ENCODE measurements at places on chromosomes 11 and 22.
A peak's percentile ranks its signal among the peaks of the same experiment; 100 is the strongest.

GRCh38 chr22:31491218-31491962 is 1.7 kb upstream of the EIF4ENIF1 start:
- no peak for DNase-seq

- no peak for DNase-seq
Observed at GRCh38 chr11:20707876-20708275, 38.5 kb downstream of the NELL1 start.

DNA sequence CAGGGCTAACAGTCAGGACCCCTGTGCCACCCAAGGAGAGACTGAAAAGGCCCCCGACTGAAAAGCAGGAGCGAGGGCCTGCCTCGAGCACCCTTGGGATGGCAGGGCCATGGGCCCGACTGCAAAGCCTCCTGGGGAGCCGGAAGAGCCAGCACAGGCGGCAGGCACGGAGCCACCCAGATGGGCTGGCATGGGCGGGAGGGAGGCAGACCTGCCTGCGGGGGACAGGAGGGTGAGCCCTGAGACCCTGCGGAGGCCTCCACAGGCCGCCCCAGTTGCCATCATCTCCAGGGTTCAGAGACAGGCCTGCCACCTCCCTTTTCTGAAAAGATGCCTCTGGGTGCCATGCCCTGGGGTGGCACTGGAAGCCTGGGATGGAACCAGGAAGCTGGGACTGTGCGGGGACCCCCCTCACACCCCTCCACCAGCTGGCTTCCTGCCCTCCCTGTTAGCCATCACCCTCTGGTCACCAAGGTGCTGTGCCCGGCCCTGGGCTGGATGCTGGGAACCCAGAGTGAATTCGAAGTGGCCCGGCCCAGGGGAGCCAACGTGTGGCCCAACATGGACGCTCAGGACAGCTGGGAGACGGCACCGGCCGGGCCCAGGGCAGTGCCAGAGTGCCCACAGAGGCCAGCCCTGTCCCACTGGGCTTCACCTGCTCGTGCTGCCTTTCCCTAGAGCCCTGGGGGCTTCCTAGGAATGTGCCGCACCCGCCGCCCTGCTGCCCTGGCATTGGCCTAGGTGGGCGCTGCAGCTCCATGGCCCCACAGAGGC is 13.8 kb downstream of the TSPAN32 start:
- DNase-seq, result no peak

DNA sequence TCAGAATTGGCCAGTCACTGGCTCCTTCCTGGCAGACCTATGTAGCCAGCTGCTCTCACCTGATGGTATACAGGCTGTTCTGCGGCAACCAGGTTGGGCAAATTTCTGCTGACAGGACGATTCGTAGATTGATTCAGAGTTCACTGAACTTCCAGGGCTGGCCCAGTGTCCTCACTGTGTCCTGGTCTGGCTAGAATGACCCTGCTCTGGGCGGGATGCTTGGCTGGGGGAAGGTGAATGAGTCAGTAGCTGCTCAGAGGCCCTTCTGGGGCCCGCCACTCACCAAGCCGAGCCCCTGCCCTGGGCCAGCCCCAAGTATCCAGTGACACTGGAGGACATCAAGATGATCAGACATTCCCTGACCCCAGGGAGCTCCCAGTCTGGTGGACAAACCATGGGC is 62.9 kb upstream of the WNT11 start:
- no peak for DNase-seq

GRCh38 chr22:20243537-20244249 is 24.4 kb downstream of the RTN4R start:
- peak; percentile 69 for DNase-seq

DNA sequence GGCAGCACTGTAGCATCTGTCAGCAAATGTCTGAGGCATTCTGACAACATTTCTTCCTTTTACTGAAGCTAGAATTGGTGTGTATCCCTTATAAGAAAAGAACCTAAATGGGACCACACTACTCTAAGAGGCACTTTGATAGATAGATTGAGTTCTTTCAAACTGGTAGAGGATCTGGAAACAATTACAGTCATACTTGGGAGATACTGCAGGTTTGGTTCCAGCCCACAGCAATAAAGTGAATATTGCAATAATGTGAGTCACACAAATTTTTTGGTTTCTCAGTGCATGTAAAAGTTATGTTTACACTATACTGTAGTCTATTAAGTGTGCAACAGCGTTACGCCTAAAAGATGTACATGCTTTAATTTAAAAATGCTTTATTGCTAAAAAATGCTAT is 96.9 kb downstream of the SBF2 start:
- DNase-seq, result no peak

DNA sequence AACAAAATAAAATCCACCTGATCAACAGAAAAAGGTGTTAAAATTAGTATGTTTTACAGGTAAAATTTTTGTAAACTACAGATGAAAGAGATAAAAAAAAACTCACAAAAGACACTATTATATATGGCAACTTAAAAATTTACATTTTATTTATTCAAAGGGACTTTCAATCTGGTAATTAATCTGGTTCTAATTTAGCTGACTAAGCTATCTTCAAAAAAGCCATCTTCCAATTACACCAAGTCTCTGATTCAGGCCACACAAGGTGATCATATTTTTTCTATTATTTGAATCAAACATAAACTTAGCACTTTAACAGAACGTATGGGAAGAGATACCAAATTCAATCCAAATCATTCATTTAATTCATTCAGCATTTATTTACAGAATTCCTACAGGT is 7.6 kb downstream of the MRE11 start:
- DNase-seq, result no peak

DNA sequence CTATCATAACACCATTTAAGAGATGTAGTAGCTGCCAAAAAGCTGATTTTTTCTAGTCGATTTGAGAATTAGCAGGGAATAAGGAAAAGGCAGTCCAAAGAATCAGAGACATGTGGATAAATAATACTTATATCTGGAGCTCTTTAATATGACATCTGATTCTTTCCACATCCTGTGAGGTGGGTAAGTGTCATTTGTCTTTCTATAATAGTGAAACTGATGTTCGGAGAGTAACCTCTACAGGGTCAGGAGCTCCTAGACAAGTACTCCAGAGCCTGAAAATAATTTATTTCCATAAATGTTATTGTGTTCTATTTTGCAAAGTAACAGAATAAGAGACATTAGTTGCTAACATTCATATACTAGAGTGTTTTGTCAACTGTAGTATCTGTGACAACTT is 367.6 kb downstream of the DYNC2H1 start:
- DNase-seq, result no peak

DNA sequence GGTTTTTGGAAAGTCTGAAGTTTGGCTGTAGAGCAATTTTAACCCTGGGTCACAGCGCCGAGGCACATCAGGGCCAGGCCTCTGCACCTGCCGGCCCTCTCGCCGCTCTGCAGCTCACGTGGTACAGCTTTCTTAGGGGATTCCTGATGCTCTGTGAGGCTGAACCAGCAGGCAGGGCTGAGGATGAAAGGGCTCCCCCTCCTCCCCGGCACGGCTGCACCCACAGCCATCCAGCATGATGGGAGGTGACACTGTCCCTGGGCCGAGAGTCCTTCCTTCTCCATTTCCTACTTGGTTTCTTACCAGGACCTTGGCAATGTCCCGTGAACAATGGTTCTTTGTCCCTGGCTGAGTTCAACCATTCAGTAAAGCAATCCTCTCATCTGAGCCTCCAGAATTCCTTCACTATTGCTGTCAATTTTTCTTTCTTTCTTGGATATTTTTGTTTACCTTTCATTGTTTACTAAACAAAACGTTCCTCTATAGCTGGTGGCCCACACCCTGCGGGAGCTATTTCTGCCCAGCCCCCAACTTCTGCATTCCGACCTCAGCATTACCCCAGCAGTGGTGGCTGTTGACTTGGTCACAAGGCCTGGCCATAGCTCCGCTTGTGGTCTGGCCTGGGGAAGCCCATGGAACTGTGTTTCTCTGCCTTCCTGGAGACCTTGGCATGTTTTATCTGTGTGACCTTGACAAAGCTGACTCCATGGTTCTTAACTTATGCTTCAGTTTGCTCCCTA is 172.8 kb upstream of the B3GAT1 start:
- DNase-seq, result peak; percentile 34

- no peak for DNase-seq
Observed at GRCh38 chr11:48169259-48169658, 47.4 kb upstream of the OR4B1 start.

DNA sequence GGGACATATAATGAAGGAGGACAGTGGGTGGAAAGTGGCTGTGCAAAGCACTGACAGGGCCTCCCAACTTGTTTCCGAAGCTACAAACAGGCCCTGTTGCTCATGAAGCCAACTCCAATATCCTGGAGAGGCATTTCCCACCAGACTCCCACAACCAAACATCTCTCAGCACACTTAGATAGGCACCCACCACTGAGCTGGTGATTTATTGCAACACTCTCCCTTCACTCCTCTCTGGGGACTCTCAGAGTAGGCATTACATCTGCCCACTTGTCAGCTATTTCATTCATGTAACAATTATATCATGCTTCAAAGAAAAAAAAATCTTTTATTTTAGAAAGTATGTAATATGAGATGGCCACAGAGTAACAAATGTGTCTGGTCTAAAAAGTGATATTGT is 32.1 kb upstream of the PPP2R1B start:
- DNase-seq, result no peak
